ENCODE measurements at places on chromosomes 11 and 22. TPM values are rescaled to one million over a fixed set of nuclear protein-coding genes. Genes with fewer than 3 reads are reported as not detected.

DNA sequence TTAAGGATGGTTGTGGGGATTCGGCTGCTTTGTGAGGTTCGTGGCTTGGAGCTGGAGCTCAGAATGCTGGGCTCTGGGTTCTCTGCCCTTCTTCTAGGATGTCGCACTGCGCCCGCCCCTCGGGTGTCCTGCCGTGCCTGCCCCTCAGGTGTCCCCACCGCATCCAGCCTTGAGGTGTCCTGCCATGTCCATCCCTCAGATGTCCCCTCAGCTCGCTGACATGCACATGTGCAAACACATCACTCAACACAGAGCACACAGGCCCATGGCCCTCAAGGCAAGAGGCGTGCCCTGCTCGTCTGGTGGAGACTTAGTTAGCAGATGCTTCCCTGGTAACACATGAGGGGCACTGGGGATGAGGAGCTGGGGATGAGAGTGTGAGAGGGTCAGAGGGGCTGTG lies 359.3 kb downstream of the TBC1D22A start:
- no peaks in the 10 kb centered on the region for H3K4me1 ChIP-seq
- no peaks in the 10 kb centered on the region for H3K27me3 ChIP-seq
- peaks cover 2% of the 10 kb centered on the region for H3K36me3 ChIP-seq
- no peak for DNase-seq
- no peak overlapping the region for H3K27ac ChIP-seq

Gene STX5
- 71.0 TPM for total RNA-seq

Gene PANX3
- total RNA-seq: not detected

Gene POLR3H
- total RNA-seq: 38.2 TPM

Gene INPPL1
- 289 TPM for total RNA-seq

All from osteocyte (in vitro differentiated cells).